ENCODE measurements at places on chromosomes 11 and 22.

DNA sequence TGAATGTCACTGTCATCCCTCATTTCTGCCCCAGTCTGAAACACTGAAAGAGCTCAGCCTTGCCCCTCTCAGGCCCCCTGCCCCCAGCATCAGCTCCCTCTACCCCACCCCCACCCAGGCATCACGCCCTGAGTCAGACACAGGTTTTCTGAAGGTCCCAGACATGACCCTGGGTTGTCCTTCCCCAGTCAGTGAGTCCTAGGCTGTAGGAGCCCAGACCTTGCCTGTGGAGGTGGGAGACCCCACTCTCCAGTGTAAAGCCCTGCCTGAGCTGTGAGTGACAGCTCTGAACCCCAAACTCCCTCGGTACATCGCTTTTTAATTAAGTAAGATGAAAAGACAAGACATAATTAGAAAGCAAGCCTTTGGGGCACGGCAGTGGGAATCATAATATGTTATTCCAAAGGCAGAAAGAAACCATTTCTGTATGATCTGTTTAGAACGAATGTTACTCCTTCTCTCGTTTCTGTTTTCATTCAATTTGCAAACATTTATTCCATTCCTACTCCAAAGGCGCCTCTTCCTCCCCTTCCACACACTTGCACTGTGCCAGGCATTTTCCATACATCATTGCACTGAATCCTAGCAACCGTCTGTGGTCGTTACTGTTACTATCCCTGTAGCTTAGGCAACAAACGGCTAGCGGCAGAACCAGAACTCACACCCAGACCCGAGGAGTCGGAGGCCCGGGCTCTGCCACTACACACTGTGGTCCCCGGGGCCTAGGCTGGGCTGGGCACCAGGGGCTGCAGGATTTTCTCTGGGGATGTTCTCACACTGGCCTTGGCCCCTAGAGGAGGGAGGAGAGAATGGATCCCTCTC is 63.4 kb downstream of the CD6 start:
- no peak for DNase-seq

DNA sequence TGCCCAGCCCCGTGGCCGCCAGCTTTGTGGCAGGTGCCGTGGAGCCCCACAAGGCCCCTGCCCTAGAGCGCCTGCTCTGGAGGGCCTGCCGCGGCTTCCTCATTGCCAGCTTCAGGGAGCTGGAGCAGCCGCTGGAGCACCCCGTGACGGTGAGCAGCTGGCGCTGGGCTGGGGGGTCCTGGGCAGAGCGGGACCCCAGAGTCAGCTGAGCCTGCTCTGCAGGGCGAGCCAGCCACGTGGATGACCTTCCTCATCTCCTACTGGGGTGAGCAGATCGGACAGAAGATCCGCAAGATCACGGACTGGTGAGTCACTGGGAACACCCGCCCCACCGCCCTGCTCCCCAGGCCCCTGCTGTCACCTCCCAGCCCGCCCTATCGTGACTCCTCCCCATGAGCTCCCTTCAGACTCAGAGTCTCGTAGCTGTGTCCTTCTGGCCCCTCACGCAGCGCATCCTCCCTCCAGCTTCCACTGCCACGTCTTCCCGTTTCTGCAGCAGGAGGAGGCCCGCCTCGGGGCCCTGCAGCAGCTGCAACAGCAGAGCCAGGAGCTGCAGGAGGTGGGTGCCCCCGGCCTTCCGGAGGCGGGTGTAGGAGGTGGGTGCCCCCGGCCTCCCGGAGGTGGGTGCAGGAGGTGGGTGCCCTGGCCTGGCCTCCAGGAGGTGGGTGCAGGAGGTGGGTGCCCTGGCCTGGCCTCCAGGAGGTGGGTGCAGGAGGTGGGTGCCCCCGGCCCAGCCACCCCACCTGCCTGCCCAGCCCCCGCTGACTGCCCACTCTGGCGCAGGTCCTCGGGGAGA is 4.7 kb downstream of the TCIRG1 start:
- no peak for DNase-seq

- DNase-seq = peak; percentile 29
These were observed 748 bp downstream of the RAB30 start for GRCh38 chr11:83070731-83071566.

GRCh38 chr11:66333896-66334604 is 2.2 kb downstream of the RIN1 start:
- DNase-seq = no peak

DNA sequence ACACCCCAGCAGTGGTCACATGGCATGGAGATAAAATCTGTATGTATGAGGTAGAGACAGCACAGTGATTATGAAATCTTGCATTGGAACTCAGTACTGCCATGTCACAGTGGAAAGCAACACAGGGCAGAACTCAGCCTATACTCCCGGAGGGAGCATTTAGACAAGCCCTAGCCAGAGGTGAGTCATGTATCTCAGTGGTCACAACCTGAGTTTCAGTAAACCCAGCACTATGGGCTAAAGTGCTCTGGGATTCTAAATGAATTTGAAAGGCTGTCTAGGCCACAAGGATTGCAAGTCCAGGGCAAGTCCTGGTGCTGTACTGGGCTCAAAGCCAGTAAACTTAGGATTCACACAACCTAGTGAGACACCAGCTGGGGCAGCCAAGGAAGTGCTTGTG is 1717.1 kb upstream of the RAG2 start:
- no peak for DNase-seq

GRCh38 chr11:9460322-9461062 is at the start of gene ZNF143:
ZNF143 (plus strand) TSS chr11:9461012; CDS start chr11:9471309, 10,297 bp downstream.
- peak; percentile 100 for DNase-seq

GRCh38 chr22:23767673-23768548 is at the start of gene CHCHD10:
CHCHD10 (minus strand) TSS chr22:23767972; CDS start chr22:23767874, 98 bp downstream.
- peak; percentile 80 for DNase-seq

Data from myocyte (in vitro differentiated cells).